ENCODE measurements at places on chromosomes 7 and 10. TPM values are rescaled to one million over a fixed set of nuclear protein-coding genes. Genes with fewer than 3 reads are reported as not detected.

- no peak overlapping the region for H3K27ac ChIP-seq
- no peak for DNase-seq
- H3K36me3 ChIP-seq = peaks cover 5% of the 10 kb centered on the region
- H3K27me3 ChIP-seq = peaks cover 56% of the 10 kb centered on the region
These were observed 534 bp downstream of the FZD9 start for GRCh38 chr7:73433924-73434700.

GRCh38 chr10:105956550-105956949, 1208.0 kb downstream of the SORCS1 start:
- H3K27me3 ChIP-seq = no peaks in the 10 kb centered on the region
- H3K36me3 ChIP-seq = no peaks in the 10 kb centered on the region
- no peak for DNase-seq
- H3K27ac ChIP-seq = no peak overlapping the region
- H3K4me1 ChIP-seq = no peaks in the 10 kb centered on the region

- DNase-seq = no peak
- no peak overlapping the region for H3K4me3 ChIP-seq
- no peaks in the 10 kb centered on the region for H3K4me1 ChIP-seq
- no peak overlapping the region for H3K27ac ChIP-seq
- no peaks in the 10 kb centered on the region for H3K27me3 ChIP-seq
These were observed 250.0 kb downstream of the BMPER start for GRCh38 chr7:34155220-34155908.

DNA sequence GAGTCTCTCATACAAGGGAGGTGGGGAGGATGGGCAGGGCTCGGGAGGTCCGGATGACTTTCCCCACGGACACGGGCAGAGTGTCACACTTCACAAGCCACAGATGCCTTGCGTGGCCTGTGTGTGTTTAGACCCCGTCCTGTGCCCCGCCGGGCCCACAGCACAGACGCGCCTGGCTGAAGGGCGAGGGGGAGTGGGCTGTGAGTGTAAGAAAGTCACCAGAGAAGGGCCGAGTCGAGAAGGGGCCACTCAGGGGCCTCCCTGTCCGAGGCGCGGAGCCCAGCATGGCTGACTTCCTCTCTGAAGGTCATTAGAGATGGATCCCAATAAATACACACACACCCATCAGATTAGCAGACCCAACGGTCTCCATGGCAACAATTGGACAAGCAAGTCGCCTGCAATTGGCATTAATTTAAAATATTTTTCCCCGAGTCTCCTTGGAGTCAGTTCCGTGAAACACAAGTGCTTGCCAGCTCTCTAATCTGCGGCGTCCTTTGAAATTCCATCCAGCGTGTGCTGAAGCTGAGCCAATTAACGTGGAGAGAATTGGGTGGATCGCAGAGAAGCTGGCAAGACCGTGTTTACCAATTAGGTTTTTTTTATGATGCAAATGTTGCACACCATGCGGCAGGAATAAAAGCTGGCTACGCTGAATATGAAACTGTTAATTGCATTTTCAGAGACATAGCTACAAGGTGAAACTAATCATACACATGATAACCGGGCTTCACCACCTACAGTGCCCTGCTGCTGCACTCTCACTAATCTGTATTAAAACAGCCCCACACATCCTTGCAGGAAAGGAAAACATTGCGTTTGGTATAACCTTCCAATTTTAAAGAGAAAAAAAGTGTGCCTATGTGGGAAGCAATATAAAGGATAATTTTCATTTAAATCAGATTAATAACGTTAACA, 571.2 kb downstream of the PTPRN2 start:
- no peaks in the 10 kb centered on the region for H3K36me3 ChIP-seq
- H3K27me3 ChIP-seq = peaks cover 14% of the 10 kb centered on the region
- peak; percentile 52 for DNase-seq
- H3K4me3 ChIP-seq = no peak overlapping the region
- H3K4me1 ChIP-seq = peaks cover 7% of the 10 kb centered on the region

GRCh38 chr7:139623518-139623917, 100.0 kb downstream of the CLEC2L start:
- peaks cover 26% of the 10 kb centered on the region for H3K4me1 ChIP-seq
- DNase-seq = no peak
- H3K36me3 ChIP-seq = peaks cover 99% of the 10 kb centered on the region
- no peak overlapping the region for H3K27ac ChIP-seq
- no peaks in the 10 kb centered on the region for H3K27me3 ChIP-seq
- no peak overlapping the region for H3K4me3 ChIP-seq

C7orf57 gene
- not detected for total RNA-seq

JAKMIP3 gene
- 0.42 TPM for total RNA-seq

PON1 gene
- 0.67 TPM for total RNA-seq

All from left lung (tissue), 14 donors.